ENCODE measurements at places on chromosomes 1 and 21.

DNA sequence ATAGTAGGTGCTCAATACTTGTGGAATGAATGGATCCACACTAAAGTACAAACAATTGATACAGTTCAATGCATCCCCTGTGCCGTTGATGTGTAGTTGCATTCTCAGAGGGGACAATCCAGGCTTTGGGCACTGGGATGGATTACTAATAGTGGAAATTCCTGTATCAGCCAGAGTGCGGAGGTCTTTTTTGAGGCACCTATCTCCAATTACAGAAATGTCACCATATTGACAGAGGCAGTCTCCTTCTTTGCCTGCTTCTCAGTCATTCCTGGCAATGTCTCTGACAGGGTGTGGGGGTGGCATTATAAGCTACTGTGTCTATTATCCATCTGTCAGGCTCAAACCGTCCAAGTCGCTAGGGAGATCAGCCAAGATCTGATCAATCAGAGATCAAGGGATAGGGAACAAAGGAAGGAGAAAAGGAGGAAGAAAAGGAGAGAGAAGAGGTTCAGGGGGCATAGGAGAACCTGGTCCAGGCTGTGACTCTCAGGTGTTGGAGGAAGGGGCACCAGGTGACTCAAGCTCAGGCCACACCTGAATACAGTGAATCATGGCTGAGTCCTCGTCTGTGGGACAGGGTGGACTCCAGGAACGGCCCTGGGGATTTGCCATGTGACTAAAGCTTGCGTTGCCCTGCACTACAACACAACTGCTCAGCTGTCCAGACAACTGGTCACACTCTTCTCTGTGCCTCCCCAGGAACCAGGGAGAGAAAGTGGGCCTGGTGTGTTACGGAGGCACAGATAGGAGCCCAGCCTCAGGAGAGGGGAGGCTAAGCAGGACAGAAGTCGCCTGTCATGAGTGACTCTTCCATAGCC, 3.4 kb upstream of the LAMB3 start:
- no peak for ATAC-seq

- peak; percentile 5 for ATAC-seq
Measured at GRCh38 chr1:154861607-154862094, 8.4 kb downstream of the KCNN3 start.

DNA sequence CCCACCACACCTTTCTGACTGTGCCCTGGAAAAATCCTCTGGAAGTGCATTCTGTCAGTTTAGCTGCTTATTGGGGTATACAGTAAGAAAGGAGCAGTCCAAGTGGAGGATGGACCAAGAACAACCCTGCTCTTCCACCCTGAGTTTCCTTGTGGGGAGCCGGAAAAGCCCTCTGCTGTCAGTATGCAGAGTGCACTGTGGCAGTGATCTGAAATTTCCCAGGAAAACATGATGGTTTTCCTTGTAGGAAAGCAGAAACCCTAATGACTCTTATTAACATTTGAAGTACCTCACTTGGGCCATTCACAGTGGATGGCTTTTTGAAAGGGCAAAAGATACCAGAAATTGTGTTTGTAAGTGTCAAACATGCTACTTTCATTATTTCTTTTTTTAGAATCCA, 20.5 kb downstream of the ELAVL4 start:
- no peak for ATAC-seq

- ATAC-seq, result peak; percentile 47
Measured at GRCh38 chr1:56390232-56390867, 189.0 kb downstream of the PLPP3 start.

GRCh38 chr1:15709226-15709625, 25.1 kb downstream of the PLEKHM2 start:
- no peak for ATAC-seq

DNA sequence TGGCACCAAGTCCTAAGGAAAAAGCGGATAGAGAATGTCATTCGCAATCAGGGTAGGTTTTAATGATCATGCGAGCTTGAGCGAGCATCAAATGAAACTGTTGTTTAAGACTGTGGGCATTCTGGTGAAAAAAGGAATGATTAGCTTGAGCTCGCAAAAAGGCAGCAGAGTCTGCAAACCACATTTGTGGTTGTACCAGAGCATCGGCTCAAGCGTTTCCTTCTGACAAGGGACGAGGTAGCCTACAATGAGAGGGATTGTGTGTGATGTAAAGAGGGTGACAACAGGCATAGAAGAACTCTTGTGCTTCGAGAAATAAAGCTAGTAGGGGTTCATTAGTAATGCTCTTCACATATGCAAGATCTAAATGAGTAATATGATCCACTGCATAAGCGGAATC, 11.1 kb upstream of the CD48 start:
- no peak for ATAC-seq

DNA sequence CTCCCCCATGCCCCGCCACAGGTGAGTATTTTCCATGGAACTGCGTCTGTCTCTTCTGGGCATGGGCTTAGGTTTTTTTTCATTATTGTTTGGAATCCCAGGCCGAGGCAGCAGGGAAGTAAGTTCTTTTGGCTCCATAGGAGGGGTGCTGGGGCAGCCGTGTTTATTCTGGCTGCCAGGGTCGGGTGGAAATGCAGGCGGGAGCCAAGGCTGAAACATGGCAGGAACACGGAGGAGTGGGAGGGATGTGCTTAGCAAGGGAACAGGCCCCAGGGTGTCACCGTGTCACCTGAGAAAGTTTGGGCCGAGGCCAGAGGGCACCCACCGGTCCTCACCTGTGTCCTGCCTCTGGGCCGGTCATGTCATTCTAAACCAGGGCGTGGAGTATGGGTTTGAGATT, 4.5 kb upstream of the DHRS3 start:
- ATAC-seq, result no peak

DNA sequence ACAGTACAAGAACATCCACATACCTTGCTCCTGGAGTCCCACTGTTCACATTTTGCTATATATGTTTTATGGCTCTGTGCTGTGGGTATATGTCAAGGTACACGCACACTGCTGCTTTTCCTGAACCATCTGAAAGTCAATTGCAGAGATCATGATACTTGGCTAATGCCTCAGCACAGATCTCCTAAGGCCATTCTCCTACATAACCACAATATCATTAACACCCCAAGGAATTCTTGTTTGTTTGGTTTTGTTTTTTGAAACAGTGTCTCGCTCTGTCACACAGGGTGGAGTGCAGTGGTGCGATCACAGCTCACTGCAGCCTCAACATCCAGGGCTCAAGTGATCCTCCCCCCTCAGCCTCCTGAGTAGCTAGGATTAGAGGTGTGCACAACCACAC, 16.0 kb downstream of the CTNNBIP1 start:
- ATAC-seq, result peak; percentile 9

- no peak for ATAC-seq
Measured at GRCh38 chr21:41147096-41147978, 20.6 kb upstream of the BACE2 start.

DNA sequence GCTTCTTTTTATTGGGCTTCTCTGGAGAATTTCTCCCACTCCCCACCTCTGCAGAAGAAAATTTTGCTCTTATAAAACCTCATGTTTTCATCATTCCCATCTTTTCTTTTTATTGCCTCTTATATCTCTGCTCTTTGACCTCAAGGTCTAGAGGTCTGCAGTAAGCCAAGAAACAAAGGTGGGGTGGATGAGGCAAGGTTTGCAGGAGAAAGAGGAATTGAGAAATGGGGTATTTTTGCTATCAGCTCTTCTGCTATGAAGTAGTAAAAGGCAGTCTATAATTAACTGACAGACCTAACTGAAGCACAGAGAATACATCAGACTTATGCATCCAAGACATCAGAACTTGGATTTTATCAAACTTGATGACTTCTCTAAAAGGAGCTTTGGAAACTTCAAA, 22.9 kb downstream of the SYT11 start:
- ATAC-seq, result no peak

GRCh38 chr21:45167796-45168222, 93.4 kb downstream of the ADARB1 start:
- peak; percentile 55 for ATAC-seq

DNA sequence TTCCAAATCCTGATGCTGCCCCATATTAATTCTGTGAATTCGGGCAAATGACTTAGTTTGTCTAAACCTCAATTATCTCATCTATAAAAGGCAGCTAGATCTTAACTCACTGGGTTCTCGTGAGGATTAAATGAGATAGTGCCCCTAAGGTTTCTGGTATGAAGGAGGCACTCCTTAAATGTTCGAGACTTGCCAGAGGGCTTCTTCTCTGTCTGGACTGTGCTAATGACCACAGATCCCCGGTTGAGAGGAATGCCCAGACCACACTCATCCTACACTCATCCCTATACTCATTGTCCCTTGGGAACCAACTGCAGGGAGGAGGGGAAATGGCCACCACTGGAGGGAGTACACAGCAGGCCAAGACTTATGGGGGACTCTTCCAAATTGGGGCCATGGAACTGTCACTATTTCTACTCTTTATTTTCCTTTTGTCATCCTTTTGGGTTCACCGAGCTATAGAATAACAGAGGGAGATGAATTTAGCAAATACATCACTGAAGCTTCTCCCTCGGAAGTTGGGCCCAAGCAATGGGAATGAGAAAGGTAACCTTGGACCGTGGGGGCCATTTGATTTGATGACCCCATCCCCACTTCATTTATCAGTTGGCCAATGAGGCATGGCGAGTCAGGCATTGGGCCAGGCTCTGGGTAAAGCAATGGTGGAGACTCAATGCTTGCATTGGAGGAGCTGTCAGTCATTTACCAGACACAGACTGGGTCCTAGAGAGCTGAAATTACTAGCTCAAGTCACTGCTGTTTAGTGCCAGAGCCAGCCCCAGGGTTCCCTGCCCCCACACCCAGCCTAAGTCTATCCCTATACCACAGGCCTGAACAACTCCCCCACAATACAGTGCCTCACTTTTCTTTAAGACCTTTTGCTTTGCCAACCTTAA, 5.1 kb downstream of the ATF3 start:
- ATAC-seq, result no peak

GRCh38 chr1:65050735-65051134, 84.4 kb upstream of the JAK1 start:
- ATAC-seq, result no peak

GRCh38 chr1:111733183-111733991, 5.8 kb downstream of the INKA2 start:
- ATAC-seq, result no peak
